ENCODE measurements at places on chromosomes 6 and 20. TPM values are rescaled to one million over a fixed set of nuclear protein-coding genes. Genes with fewer than 3 reads are reported as not detected.

The ECT2L gene
- not detected for total RNA-seq

The POU5F1 gene
- 0.15 TPM for total RNA-seq

The FLRT3 gene
- total RNA-seq: not detected

The KCNK15 gene
- 0.30 TPM for total RNA-seq

The WFDC10A gene
- total RNA-seq: not detected

The CFB gene
- not detected for total RNA-seq

The SPTLC3 gene
- 0.08 TPM for total RNA-seq

The PLN gene
- not detected for total RNA-seq
